Cortex of kidney (tissue), 1 donor: ENCODE measurements at places on chromosomes 1 and 21.

DNA sequence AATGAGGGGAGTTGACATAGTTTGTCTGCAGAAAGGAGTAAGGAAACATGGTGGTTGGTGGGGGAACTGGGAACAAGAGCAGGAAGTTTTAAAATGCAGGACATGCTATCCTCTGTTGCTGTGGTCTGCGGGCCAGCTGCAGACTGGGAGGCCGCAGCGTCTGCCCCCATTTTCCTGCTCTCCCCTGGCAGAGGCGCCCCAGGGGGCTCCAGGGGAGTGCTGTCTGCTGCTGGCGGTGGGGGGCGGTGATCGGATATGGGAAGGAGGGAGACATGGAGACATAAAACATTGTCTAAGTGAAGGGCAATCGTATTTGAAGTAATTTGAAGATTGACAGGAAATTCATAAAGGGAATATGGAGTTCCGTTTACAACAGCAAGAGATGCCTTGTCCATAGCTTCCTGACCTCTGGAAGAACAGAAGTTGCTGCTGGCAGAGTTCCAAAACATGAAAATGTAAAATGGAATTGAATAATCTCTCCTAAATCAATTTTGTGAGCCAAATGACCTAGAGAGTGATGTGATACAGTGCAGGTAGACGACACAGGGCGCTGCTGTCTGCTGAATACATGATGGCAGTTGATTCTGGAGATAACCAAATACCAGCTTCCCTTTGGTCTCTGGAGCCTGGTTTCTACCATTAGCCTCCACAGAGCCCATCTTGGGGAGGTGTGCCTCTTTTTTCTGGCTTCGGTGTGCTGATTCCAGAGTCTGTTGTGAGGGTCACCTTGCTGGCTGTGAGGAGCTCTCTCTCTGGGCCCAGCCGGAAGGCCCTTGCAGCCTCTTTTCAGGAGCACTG is 61.0 kb downstream of the PCBP3 start:
- no peak for DNase-seq

DNA sequence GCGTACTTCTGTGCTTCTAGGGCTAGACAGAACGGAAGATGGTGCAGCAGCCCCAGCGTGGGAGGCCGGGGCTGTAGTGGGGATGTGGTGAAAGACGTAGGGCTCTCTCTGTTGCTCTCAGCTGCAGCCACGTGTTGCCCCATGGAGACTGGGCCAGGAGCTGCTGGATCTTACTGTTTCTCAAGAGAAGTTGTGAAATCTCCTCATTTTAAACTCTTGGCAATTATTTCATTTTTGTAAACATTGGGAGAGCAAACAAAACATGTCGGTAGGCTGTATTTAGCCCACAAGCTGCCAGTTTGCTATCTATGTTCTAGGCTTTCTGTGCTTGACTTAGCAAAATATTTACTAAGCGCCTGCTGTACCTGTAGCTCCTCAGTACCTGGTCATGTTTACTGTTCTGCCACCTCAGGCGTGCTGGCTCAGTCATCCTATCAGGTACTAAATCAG is 15.9 kb upstream of the ELOA start:
- no peak for DNase-seq

GRCh38 chr1:78856096-78856495 is 150.4 kb downstream of the ADGRL4 start:
- DNase-seq, result no peak

DNA sequence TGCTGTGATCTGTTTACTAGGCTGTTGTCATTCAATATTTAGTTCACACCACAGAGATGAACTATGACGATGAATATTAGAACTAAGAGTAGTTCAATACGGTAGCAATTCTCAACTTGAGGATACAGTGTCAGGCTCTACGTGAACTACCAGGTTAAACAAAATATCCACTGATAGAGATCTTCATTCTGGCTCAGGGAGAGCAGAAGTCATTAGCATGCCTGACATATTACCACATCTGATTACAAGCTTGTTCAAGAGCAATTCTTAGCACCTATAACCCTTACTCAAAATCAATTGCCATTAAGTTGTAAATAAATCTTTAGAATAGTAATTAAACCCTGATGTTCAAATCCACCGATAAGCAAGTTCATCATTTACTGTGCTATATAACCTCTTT is 207.2 kb downstream of the CHRM3 start:
- no peak for DNase-seq
